ENCODE measurements at places on chromosomes 7 and 10. TPM values are rescaled to one million over a fixed set of nuclear protein-coding genes. Genes with fewer than 3 reads are reported as not detected.

POLR1F gene
- total RNA-seq = 18.9 TPM

GRCh38 chr10:72331575-72332422 is 22.9 kb downstream of the DNAJB12 start:
- H3K27ac ChIP-seq = peak overlapping the region; percentile 93
- peak; percentile 87 for DNase-seq
- peak overlapping the region; percentile 87 for H3K4me3 ChIP-seq
- H3K4me1 ChIP-seq = peaks cover 95% of the 10 kb centered on the region
- H3K27me3 ChIP-seq = no peaks in the 10 kb centered on the region

DNA sequence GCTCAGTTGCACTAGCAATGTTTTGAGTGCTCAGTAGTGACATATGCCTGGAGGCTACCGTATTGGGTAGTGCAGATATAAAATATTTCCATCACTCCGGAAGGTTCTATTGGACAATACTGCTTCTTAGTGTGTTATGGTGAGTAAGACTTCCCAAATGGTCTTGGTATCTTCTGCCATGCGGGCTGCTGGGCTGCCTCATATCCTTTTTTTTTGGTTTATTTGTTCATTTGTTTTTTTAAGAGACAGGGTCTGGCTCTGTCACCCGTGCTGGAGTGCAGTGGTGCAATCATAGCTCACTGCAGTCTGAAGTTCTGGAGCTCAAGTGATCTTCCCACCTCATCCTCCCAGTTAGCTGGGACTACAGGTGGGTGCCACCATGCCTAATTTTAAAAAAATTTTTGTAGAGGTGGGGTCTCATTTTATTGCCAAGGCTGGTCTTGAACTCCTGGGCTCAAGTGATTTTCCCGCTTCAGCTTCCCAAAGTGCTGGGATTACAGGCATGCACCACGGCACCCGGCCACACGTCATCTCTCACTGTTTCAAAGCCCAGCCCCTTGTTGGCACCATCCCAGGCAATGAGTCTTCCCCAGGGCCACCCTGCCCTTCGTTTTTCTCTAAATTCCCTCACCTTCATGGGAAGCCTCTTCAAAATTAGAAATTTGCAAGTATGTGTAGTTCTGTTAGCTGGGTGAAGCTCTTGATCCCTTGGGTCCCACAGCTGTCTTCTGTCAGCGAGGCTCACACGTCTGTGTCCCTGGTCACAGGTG is 111.0 kb upstream of the KLF14 start:
- H3K36me3 ChIP-seq = no peaks in the 10 kb centered on the region
- peaks cover 30% of the 10 kb centered on the region for H3K4me1 ChIP-seq
- H3K27me3 ChIP-seq = no peaks in the 10 kb centered on the region
- no peak overlapping the region for H3K4me3 ChIP-seq

SH2D4B gene
- 0.36 TPM for total RNA-seq
